ENCODE measurements at places on chromosomes 5 and 9.

DNA sequence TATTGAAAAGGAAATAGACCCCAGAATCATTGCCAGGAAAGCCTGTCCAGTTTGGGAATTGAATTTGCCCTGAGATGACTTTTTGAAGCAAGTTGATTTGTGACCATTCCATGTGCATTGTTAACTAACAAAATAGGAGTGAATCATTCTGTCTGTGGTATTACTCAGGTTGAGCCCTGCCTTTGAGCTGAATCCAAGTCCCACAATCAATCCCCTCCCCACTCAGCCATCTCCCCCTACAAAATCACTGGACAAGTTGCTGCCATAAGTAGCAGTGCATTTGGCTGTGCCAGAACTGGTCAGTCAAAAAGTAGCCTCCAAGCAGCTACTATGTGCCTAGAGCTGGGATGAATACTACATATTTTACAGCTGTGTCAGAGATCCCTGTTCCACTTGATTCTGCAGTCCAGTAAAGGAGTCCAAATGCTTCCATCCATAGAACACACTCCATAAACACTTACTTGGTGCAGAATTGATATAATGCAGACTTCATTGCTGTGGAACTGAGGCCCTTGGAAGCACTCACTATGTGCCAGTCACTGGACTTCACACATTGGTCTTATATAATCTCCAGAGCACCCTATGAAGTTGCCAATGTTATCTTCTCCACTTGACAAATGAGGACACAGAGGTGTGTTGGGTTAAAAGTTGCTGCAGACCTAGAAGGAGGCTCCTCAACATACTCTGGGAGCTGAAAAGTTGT lies 96.1 kb downstream of the ZNF462 start:
- DNase-seq: no peak

DNA sequence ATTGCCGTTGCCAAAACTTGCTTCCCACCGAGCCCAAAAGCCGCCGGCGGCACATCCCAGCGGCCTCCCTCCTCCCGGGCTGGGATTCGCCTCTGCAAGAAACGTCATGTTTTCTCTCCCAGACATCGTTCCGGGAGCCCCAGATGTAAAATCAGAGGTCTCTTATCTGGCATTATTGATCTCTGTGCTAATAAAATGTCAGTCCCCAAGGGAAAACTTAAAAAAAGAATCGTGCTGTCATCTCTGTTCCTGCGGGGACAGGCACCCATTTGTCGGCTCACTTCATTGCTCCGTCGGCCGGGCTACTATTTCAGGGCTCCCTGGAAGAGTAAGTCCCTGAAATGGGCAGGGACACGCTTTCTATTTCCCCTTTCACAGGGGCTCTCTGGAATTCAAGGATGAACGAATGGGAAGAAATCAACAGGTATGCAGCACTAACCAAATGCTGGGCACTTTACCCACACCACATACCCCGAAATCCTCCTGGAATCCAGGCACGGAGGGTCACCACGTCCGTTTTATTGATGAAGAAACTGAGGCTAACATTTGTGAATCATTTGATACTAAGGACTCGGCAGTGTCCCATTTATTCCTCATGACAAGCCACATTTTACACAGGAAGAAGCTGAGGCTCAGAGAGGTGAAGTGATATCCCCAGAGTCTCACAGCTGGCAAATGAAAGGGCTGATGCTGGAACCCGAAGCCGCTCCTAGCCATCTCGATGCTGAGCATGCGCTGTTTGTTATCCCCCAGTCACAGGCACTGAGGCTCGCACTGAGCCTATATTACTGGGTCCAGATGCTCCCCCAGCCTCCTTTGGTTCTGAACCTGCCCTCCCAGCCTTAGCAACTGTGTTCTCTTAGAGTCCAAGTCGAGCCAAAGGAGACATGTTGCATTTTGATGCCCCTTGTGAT lies 35.7 kb upstream of the MSX2 start:
- DNase-seq: no peak

DNA sequence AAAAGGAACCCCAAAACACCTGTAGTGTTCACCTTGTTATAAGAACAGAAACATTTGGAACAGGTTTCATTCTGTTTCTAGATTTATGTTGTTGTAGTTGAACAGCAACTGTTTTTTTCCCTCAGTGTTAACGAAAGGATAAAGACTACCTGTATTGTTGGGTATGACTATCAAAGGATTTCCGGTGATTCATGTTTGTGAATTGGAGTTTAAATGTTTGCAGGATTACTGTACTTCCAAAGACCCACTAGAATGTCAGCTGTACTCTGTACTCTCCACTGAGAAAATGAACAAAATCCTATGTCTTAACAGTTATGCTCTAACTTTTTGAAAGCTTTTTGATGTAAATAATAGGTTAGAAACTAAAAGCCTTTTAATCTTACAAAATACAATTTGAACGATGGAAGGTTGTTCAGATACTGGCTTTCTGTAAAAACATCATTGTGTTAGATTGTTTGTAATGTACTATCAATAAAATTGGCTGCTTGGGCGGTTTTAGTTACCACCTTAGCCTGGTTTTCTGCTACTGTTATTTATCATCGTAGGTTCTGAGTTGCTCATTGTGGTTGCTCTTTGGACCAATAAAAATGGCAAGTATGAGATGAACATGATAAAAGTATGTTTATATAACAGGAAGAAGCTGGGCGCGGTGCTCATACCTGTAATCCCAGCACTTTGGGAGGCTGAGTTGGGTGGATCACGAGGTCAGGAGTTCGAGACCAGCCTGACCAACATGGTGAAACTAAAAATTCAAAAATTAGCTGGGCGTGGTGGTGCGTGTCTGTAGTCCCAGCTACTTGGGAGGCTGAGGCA lies 44.1 kb downstream of the DCP2 start:
- no peak for DNase-seq

GRCh38 chr5:134090522-134090921 lies 24.0 kb upstream of the TCF7 start:
- no peak for DNase-seq

- no peak for DNase-seq
Measured at GRCh38 chr5:34523387-34523726, 132.8 kb upstream of the RAI14 start.

- DNase-seq: no peak
Measured at GRCh38 chr9:25889661-25890060, 211.4 kb upstream of the TUSC1 start.

GRCh38 chr5:93359296-93359959 lies 221.6 kb downstream of the NR2F1-AS1 start:
- DNase-seq: no peak
